ENCODE measurements at places on chromosomes 4 and X. TPM values are rescaled to one million over a fixed set of nuclear protein-coding genes. Genes with fewer than 3 reads are reported as not detected.

DNA sequence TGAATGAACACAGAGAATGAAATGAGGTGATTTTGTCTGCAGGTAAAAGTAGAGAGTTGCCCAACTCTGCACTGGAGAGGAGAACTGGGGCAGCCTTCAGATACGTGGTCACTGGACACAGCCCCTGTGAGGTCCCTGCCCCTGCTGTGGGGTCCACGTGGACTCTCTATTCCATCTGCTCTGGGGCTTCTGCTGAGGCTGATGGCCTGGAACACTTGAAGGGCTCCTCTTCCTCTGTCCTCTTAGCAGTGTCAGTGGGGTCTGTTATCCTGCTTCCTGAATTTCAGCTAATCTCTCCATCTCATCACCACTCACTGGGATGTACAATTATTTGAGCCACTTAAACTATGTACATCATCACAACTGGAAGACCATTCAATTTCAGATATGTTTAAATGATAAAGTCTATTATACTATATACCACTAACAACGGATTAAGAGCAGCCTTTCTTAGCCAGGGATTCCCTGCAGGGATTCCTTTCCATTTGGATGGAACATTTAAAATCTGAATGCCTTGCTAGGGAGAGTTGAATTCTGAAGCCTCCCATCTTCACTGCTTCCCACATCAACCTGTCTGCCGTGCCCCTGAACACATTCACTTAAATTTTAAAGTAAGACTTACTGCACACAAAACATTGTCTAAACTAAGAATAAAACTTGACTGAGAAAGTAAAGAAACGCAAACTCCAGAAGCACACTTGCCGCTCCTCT is 74.0 kb downstream of the CC2D2A start:
- no peaks in the 10 kb centered on the region for H3K27me3 ChIP-seq
- peaks cover 32% of the 10 kb centered on the region for H3K36me3 ChIP-seq
- H3K27ac ChIP-seq = no peak overlapping the region

DNA sequence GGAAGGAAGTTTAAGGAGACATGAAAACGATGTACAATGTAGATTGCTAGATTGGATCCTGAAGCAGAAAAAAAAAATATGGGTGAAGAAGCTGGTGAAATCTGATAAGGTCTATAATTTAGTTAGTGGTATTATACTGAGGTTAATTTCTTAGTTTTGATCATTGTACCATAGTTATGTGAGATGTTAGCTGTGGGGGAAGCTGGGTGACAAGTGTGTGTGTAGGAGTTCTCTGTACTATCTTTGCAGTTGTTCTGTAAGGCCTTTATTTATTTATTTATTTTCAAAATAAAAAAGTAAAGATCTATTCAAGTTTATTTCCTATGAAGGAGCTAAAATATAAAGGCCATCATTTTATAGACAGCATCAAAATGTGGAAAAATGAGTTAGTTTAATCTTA is 12.5 kb upstream of the EXOC1 start:
- no peaks in the 10 kb centered on the region for H3K36me3 ChIP-seq
- H3K27ac ChIP-seq = no peak overlapping the region
- no peak overlapping the region for H3K4me3 ChIP-seq

GRCh38 chr4:1378559-1379231 is 27.5 kb downstream of the NKX1-1 start:
- no peaks in the 10 kb centered on the region for H3K27me3 ChIP-seq
- no peak overlapping the region for H3K27ac ChIP-seq
- H3K36me3 ChIP-seq = peaks cover 23% of the 10 kb centered on the region
- no peak overlapping the region for H3K4me3 ChIP-seq
- no peaks in the 10 kb centered on the region for H3K4me1 ChIP-seq

DNA sequence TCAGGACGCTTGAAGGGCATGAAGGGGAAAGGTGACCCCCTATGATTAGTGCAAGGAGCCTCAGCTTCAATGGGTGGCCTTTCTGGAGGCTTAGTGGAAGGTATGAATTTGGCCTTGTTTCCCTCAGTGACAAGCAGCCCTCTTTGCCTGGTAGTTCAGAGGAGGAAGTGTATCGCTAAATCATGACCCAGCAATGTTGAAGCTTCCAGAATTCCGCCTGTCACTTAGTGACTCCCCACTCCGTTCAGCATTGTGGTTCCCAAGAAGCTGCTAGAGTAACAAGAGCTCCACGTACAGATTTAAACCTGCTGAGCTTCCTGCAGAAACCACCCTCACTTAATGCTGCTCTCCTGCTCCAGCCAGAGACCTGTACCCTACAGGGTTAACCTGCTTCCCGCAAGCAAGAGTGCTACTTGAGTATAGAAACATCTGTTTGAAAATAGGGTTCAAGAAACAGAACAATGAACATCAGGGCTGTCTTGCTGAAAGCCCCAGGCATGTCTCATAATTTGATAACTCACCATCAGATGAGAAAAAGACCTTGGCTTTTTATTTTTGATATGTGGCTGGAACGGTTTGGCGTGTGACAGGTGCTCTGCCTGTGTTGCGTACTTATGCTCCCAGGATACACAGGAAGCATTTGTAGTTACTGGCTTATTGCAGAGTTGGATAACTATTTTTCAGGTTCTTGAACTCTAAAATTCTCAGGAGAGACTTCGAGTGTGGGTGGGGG is 105.2 kb downstream of the UCHL1 start:
- no peak for DNase-seq
- H3K36me3 ChIP-seq = no peaks in the 10 kb centered on the region
- H3K4me1 ChIP-seq = peaks cover 21% of the 10 kb centered on the region
- H3K27me3 ChIP-seq = peaks cover 19% of the 10 kb centered on the region
- peak overlapping the region; percentile 77 for H3K4me3 ChIP-seq

- H3K36me3 ChIP-seq = no peaks in the 10 kb centered on the region
- H3K27ac ChIP-seq = no peak overlapping the region
- no peak overlapping the region for H3K4me3 ChIP-seq
- H3K27me3 ChIP-seq = peaks cover 11% of the 10 kb centered on the region
- H3K4me1 ChIP-seq = no peaks in the 10 kb centered on the region
These were observed 8.3 kb downstream of the CDX4 start for GRCh38 chrX:73455171-73455570.

DNA sequence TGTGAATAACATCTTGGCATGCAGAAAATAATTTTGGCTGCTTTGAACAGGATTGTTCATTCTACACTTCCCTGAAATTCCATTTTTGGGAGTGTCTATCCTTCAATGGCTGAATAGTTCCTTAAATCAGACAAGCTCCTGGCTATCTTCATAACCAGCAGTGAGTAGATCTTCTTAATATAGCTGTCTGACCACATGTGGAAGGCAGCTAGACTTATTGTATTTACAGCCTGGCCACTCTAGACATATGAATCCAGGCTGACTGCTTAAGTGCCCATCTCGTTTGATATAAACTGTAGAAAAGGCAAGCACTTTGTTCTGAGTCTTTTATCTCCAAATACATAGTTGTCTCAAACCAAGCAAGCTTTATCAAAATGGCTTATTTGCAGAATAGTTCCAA is 40.0 kb downstream of the PWWP3B start:
- no peaks in the 10 kb centered on the region for H3K27me3 ChIP-seq
- no peak overlapping the region for H3K4me3 ChIP-seq
- H3K4me1 ChIP-seq = no peaks in the 10 kb centered on the region
- H3K36me3 ChIP-seq = no peaks in the 10 kb centered on the region
- DNase-seq = no peak
- no peak overlapping the region for H3K27ac ChIP-seq

The DRD5 gene
- total RNA-seq = not detected

The KIT gene
- total RNA-seq = 1.9 TPM

The ITM2A gene
- total RNA-seq = 29.6 TPM

Data from spleen (tissue), 13 donors.